A375 (cell line): ENCODE measurements at places on chromosomes 6 and 20. TPM values are rescaled to one million over a fixed set of nuclear protein-coding genes. Genes with fewer than 3 reads are reported as not detected.

The FUT9 gene
- total RNA-seq: 0.56 and 0.79 TPM in 2 replicates

The GRM4 gene
- total RNA-seq: under 0.01 TPM in 1 of 2 replicates, not detected in the other

The OXT gene
- total RNA-seq: not detected in 2 replicates

The CCNC gene
- total RNA-seq: 42.2 and 55.8 TPM in 2 replicates

The NEURL2 gene
- 6.0 and 6.7 TPM in 2 replicates for total RNA-seq
